Tongue (tissue), 3 donors: ENCODE measurements at places on chromosomes 6 and 20. TPM values are rescaled to one million over a fixed set of nuclear protein-coding genes. Genes with fewer than 3 reads are reported as not detected.

GNL1 gene
- 40.2 TPM for total RNA-seq

NOX3 gene
- not detected for total RNA-seq

SLC44A4 gene
- 1.7 TPM for total RNA-seq

PLA2G7 gene
- 0.82 TPM for total RNA-seq

DACT2 gene
- total RNA-seq = 2.4 TPM

LAMA4 gene
- 247 TPM for total RNA-seq

RGL2 gene
- total RNA-seq = 51.9 TPM

REM1 gene
- 4.5 TPM for total RNA-seq

SLC18B1 gene
- 10.2 TPM for total RNA-seq

SUMO4 gene
- 5.5 TPM for total RNA-seq

RSPH9 gene
- 0.41 TPM for total RNA-seq

LY6G6F gene
- 0.82 TPM for total RNA-seq

UNC5CL gene
- 3.0 TPM for total RNA-seq

HIVEP1 gene
- 28.2 TPM for total RNA-seq
